ENCODE measurements at places on chromosomes 6 and 20.

DNA sequence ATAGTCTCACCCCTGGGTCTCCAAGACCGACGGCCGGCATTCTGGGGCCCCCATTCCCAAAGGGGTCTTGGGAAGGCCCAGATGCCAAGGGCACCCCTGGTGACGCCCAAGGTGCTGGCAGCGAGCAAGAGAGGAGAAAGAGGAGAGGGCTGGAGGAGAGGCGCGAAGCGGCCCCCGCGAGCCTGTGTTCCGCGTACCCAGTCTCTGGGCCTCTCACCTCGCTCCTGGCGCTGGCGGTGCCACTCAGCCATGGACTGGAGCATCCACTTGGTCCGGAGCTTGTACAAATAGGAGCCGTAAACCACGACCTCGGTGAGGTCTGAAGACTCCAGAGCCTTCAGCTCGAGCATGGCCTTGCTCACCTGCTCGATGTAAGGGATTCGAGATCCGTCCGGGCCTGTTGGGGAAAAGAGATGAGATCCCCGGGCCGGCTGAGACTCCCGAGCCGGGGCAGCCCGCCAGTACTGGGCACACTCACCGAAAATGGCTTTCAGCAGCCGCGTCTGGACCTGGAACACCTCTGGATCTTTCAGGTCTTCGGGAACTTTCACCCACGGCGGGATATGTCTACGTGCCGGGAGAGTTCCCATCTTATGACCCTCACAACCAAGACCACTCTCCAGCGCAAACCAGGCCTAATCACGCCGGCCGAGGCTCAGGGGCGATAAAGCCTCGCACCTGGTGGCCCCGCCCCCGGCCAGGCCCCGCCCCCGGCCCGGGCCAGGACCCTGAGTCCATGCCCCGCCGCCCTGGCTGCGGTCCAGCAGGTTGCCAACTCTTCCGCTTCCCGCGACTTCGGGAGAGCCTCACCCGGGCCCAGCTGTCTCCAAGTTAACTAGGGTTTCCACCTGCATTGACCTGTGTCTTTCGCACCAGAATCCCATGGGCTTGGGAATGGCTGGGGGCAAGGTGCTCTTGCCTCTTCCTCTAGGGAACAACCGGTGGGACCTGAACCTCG lies at the start of gene DPPA5:
Gene DPPA5 (minus strand): TSS at position 641 of the 958 bp plus-strand sequence. CDS start 51 bp downstream, at position 590.
- no peak for DNase-seq

DNA sequence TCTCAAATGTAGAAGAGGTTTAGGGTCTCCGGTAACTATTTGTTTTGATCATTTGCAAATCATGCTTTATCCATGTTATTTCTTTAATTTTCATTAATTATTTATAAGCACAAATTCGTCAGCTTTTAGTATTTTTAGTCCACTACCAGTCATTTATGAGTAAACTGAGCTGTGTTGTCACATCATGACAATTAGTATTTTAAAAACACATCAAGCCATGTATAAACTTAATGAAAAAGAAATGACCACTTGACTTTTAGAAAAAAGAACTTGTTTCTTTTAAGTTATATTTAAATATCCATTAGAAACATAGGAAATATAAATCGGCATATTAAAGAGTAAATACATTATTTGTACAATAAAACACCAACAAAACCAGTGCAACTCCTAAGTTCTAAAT lies 2.8 kb downstream of the NKX2-4 start:
- no peak for DNase-seq

- no peak for DNase-seq
These were observed 786 bp downstream of the ADRM1 start for GRCh38 chr20:62303340-62304226.

GRCh38 chr6:9699888-9700287 lies 715.0 kb downstream of the TFAP2A start:
- DNase-seq = no peak

- DNase-seq = no peak
These were observed 36.4 kb downstream of the FRMD1 start for GRCh38 chr6:168042426-168043192.

DNA sequence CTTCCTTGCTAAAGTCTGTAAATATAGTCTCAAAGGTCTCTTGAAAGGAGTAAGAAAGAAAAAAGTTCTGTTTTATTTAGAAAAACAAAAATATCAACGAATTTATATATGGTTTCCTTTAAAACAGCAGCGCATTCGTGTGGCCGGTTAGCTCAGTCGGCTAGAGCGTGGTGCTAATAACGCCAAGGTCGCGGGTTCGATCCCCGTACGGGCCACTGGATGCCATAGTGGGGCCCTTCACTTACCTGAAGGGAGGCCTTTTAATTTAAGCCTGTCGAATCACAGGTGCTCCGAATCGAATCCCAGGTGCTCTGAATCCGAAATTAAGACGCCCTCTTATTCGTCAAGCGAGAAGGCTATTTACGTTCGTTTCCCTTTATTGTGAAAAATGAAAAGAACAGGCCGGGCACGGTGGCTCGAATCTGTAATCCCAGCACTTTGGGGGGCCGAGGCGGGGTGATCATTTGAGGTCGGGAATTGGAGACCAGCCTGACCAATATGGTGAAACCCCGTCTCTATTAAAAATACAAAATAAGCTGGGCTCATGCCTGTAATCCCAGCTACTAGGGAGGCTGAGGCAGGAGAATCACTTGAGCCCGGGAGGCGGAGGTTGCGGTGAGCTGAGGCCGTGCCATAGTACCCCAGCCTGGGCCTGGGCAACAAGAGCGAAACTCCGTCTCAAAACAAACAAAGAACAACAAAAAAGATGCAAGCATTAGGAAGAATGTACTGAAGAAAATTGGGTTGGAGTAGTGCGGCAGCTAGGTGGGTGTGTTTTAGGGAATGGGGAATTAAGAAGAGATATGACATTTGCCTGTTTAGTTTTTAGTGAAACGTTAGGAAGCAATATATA lies 195.8 kb upstream of the ZNF184 start:
- no peak for DNase-seq

DNA sequence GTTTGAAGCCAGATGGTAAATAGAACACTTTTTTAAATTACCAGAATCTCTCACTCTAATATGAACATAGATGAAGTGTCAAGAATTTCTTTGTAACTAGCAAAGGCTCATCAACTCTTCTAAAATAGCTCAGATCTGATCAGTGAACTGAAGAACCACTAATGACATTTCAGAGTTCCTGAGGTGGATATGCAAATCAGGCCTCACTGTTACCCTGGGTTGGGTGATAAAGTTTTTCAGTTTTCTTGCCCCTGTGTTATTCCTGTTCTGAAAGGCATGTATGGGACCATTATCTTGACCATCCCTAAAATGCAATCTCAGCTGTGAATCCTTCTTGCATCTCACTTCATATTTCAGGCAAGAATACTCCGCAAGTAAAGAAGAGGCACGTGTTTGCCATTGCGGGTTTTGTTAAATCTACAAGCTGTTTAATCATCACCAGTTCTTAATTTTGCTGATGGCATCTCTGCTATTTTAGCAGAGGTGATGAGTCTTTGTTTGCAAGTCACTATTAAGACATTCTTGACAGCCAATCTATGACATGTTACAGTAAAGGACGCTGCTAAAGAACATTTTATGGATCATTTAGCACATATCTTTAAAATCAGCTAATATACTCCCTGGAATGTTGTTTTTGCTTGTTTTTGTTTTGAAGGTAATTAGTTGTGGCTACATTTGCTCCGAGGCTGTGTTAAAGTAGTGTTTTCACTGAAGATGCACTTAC lies 47.9 kb downstream of the KHDC1L start:
- DNase-seq = no peak

DNA sequence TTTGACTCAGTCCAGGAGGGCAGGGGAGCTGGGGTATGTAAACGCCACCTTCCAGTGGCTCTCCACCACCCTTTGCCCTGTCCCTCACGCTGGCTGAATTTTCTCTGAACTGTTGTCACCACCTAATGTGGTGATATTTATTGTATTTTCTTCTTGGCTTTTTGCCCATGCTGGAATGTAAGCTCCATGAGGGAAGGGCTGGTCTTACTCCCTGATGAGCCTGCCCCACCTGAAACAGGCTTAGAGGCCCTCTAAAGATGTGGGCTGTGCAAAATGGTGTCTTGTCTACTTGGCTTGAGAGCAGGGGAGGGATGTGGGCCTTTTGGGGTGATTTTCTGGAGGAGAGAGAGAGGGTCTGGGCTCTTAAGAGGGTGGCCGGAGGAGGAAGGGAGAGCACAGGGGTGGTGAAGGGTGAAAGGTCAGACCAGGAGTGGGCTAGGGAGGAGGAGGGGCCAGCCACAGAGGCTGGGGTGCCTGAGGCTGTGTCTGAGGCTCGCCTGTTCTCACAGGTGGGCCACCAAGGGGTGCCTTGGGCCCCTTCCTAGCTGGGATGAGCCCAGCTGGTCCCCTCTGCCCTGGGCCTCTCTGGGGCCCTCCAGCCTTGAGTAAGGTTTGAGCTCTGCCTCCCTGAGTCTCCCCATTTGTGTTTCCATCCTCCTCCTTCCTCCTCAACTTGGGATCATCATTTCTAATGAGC lies 37.3 kb downstream of the SPDEF start:
- no peak for DNase-seq

DNA sequence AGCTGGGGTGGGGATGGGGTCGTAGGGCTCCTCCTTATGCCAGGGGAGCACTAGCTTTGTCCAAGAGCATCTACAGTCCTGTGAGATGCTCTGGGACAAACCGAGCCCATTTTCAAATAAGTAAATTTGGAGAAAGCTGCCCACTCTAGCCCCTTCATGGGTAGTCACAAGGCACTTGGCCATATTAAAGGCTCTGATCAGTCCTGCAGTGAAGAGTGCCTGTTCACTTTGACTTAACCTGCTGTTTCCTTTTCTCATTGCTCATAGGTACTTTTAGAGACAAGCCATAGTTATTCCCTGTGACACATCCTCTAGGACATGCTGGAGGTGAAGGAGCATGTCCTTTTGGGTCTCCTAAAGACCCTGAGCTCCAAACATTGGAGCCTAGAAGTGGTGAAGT lies 38.4 kb downstream of the FAM110A start:
- no peak for DNase-seq

DNA sequence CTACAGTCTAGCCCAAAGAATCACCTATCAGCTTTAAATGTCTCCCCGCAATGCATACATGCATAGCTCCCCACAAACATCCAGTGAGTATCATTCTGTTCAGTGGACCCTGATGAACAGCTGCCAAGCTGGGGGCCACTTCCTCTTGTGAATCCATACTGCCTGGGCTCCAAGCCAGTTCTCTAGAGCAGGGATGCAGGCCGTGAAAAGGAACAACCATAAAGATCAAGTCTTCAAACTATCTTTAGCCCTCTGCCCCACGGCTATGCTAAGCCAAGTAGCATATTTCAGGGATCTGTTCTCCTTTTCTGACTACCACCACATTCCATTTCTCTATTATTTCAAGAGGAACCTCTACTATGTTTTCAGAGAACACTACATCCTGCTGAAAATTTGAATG lies 191.7 kb upstream of the BTBD3 start:
- no peak for DNase-seq

- DNase-seq = no peak
These were observed 1.0 kb downstream of the COL20A1 start for GRCh38 chr20:63293871-63294535.

GRCh38 chr6:145076115-145076841 lies 659.0 kb downstream of the EPM2A start:
- DNase-seq = no peak

- no peak for DNase-seq
These were observed 4.8 kb downstream of the NEDD9 start for GRCh38 chr6:11227698-11228097.

GRCh38 chr6:74070091-74070490 lies 374.1 kb downstream of the CD109 start:
- DNase-seq = no peak

DNA sequence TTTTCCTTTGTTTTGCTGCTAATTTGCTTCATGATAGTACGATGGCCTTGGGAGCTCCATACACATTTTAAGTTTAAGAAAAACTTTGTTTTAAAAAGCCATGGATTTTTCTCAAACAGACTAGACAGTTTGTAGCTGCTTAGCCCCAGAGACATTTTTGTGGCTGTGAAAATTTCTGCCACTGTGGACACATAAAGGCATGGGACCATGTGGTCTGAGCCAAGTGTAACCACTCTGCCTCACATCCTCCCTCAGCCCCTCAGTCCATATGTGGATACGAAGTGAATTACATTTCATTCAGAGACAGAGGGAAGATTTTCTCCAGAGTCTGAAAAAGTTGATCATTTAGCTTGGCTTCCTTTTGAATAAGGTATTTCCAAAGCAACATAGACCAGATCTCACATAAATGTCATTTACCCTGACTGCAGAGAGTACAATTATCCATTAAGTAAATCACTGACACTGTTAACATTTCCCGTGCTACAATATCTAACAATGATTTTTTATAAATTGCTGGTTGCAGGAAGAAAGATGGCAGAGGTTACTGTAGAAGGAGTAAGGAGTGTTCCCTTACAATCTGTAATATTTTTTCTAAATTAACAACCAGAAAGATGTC lies 87.4 kb downstream of the GJA1 start:
- DNase-seq = no peak

DNA sequence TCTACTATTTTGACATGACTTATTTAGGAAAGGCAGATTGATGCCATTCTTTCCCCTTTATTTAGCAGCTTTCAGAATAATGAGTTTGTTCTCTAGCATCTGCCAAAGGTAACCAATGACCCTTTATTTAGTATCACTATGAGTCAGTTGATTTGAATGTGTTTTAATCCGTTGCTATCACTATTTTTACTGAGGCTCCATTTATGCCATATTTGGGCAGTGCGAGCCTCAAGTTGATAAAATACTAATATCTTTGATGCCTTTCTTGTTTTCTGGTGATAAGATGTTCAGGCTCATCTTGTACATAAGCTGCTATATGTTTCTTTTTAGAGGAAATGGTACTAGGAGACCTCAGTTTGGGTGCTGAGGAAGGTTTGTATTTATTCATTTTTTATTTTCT lies 15.6 kb upstream of the NOTCH4 start:
- no peak for DNase-seq

DNA sequence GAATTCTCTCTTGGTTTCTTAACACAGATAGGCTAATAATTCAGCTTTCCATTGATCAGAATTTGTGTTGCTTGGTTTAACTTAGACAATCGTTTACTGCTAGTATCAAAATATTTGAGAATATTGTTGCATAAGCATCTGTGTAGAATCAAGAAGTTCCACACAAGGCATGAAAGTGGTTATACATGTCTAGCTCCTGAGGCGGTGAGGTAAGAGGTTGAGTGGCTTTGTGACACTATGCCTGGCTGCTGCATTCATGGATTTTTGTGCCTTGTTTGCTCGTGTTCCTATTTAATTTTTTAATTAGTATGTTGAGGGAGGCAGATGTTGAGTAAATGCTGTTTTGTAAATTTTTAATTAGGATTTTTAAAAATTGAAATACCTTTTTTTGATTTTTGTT lies 10.2 kb downstream of the PKIB start:
- DNase-seq = no peak

- DNase-seq = peak; percentile 27
These were observed 902 bp downstream of the SLC29A1 start for GRCh38 chr6:44224029-44224964.

- DNase-seq = peak; percentile 56
These were observed 2.1 kb downstream of the CTSZ start for GRCh38 chr20:59004763-59005522.

- DNase-seq = no peak
These were observed 549.8 kb downstream of the PRKN start for GRCh38 chr6:162177746-162178145.
